ENCODE measurements at places on chromosomes 6 and 20.
A peak's percentile ranks its signal among the peaks of the same experiment; 100 is the strongest.

GRCh38 chr6:13668291-13668928 lies 43.2 kb downstream of the RANBP9 start:
- DNase-seq, result no peak

- no peak for DNase-seq
These were observed 5.4 kb downstream of the CTNNBL1 start for GRCh38 chr20:37699202-37699601.

- DNase-seq, result no peak
These were observed 182.7 kb upstream of the CCN2 start for GRCh38 chr6:132133736-132134445.

DNA sequence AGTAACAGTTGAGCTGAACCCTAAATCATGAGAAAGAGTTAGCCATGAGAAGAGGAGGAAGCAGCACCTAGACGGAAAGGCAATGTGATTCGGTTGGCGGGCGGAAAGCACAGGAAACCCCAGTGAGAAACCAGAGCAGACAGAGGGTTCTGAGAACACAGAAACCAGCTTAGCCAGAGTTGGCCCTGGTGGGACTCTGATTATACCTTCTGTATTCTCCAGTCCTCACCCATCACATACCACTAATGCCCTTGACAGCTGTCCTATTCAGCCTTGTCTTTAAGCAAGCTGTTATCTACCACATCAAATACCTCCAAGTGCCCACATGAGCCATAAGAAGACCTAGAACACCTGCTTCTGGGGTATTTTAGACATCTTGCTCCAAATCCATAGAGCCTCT lies 58.9 kb upstream of the LRRC1 start:
- DNase-seq, result peak; percentile 88

DNA sequence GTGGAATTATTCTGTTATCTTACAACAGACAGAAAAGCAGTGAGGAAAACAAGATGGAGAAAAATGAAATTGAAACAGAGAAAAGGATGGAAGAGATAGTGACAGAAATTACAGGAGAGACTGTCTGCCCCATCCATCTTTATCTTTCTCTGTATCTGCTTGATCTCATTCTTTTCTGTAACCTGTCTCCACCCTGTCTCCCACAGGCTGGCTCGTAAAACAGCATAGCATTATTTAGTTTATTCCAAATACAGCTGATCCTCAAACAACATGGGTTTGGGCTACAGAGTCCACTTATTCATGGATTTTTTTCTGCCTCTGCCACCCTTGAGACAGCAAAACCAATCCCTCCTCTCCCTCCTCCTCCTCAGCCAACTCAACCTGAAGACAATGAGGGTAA lies 482.3 kb upstream of the JARID2 start:
- no peak for DNase-seq

DNA sequence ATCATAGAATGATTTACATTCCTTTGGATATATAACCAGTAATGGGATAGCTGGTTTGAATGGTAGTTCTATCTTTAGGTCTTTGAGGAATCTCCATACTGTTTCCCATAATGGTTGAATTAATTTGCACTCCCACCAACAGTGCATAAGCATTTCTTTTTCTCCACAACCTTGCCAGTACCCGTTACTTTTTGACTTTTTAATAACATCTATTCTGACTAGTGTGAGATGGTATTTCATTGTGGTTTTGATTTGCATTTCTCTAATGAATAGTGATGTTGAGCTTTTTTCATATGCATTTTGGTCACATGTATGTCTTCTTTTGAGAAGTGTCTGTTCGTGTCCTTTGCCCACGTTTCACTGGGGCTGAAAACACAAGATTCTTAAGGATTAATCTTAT lies 107.3 kb downstream of the TINAG start:
- no peak for DNase-seq

GRCh38 chr20:17419479-17420041 lies 111.6 kb downstream of the BFSP1 start:
- no peak for DNase-seq

- no peak for DNase-seq
These were observed 25.0 kb downstream of the AKAP7 start for GRCh38 chr6:131160254-131160758.

- DNase-seq, result no peak
These were observed 271.0 kb downstream of the PTPRK start for GRCh38 chr6:128249429-128249828.

DNA sequence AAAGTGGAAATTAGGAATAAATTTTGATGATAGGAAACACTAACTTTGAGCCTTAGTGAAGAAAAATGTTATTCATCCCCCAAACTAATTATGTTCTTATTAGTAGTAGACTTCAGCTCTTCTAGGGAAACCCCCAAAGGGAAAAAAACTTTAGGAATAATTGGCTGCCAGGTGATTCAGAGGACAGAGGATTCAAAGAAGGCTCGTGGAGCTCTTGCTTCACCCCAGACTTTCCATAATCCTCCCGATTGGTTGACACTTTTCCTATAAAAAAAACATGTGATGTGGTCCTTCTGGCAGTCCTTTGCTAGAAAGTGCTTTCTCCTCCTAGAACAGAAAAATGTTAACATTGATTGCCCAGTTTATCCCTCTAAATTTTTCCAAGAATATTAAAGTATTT lies 5.6 kb upstream of the CCDC170 start:
- DNase-seq, result no peak

DNA sequence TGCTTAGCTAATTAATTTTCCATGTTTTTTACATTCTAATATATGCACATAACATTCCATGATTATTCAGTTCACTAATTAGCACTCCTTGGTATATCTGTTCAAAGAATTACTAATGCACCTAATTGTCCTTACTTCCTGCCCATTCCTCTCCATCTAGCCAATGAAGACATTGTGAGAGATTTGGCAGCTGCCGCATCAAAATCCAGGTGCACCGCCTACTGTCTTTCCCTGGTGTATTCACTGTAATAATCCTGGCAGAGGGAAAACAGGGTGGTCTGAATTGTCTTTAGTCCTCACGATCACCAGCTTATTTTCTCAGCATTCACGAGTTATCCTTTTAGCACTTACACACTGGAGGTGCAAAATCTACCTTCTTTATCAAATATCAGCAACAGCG lies 61.0 kb upstream of the SCGN start:
- peak; percentile 21 for DNase-seq

DNA sequence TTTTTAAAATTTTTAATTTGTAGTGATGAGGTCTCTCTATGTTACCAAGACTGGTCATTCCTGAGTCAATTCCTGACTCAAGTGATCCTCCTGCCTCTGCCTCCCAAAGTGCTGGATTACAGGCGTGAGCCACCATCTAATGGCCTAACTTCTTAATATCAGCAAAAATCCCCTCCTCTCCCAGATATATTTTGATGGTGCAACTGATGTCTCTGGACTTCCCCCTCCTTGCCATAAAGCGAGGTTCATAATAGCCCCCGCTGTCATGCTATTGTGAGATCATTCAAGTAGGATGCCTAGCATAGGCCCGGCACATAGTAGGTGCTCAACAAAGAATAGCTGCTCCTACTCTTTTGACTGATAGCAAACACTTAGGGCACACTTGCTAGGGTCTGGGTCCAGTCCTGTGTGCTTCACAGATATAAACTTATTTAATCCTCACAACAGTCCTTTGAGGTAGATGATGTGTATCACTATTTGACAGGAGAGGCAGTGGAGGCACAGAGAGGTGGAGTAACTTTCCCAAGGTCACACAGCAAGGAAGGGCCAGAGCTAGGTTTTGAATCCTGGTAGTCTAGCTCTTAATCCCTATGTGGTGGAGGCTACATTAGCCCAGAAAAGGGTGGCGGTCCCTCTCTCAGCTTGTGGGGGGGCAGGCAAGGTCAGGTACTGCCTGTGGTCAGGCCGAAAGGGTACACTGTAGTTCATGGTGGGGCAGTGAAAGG lies 14.6 kb downstream of the SRC start:
- no peak for DNase-seq

GRCh38 chr6:15017261-15017660 lies 228.6 kb upstream of the JARID2 start:
- no peak for DNase-seq

DNA sequence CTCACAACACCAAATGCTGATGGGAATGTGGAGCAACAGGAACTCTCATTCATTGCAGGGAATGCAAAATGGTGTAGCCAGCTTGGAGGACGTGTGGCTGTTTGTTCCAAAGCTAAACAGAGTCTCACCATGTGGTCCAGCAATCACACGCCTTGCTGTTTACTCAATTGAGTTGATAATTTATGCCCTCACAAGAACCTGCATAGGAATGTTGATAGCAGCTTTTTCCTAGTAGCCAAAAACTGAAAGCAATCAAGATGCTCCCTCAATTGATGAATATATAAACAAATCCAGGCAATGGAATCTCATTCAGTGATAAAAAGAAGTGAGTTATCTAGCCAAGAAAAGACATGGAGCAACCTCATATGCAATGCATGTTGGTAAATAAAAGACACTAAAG lies 15.6 kb upstream of the VSX1 start:
- no peak for DNase-seq

DNA sequence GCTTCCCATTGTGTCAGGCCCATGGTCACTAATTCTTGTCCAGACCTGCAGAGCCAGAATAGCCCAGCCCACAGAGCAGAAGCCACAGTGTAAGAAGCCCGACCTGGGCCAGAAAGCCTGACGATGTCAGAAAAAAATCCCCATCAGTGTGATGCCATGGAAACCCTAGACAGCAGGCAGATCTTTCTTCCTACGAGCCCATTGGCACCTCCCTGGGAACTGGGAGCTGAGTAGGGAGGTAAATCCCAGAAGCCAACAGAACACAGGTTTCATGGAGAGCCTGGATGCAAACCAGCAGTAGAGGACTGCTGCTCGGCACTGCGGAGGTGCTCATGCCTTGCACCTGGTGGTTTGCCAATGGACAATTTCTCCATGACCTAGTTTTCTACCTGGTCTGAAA lies 82.2 kb upstream of the SLC22A16 start:
- no peak for DNase-seq

DNA sequence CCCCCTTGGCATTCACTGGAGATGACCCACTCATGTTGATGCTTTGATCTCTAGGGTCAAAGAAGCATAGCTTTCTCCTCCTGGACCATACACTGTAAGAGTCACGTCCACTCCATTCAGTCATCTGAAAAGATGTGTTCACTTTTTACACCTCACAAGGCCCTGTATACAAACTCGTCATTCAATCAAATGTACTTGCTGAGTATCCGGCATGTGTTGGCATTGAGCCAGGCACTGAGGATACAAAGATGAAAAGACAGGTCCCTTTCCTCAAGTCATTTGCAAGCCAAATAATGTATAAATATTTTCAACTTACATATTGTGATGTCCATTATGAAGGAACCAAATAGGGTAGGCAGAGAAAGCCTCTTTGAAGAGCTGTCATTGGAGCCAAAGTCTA lies 32.6 kb upstream of the CSNK2A1 start:
- DNase-seq, result no peak

DNA sequence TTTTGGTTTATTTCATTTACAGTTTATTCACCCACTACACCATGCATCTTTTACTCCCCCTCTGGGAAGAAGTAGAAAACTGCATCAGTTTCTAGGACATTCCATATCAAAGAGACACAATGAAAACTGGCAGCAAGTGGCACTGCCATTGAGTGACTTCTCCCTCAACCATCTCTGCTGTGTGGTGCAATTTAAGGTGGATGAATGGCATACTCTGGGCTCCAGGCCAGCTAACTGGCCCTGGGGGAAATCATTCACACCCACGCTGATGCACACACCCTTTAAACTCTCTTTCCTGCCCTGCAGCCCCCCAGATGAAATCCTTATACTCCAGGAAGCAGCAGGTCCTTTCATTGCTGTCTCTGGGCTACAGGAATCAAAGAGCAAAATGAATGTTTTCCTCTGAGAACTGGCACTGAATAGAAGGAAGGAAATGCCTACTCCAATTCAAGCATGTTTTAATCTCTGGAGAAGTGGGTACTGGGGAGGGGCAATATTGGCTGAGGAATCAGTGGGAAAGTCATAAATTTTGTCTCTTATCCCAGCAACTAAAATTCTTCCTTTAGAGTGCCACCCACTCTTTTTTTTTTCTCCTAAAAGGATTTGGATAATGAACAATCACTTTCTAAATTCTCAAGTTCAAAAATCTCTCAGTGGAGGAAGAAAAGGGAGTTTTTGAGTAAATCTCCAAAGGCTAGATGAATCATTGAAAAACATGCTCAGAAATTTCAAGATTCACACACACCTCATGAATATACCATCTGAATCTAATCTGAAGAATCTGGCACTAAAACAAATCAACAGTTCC lies 16.9 kb upstream of the RFPL4B start:
- no peak for DNase-seq

- DNase-seq, result no peak
These were observed 1.8 kb downstream of the TUBB1 start for GRCh38 chr20:59020938-59021551.

GRCh38 chr6:167295495-167296292 lies 4.6 kb downstream of the UNC93A start:
- DNase-seq, result no peak

- no peak for DNase-seq
These were observed 50.2 kb downstream of the INSM1 start for GRCh38 chr20:20417876-20418676.

DNA sequence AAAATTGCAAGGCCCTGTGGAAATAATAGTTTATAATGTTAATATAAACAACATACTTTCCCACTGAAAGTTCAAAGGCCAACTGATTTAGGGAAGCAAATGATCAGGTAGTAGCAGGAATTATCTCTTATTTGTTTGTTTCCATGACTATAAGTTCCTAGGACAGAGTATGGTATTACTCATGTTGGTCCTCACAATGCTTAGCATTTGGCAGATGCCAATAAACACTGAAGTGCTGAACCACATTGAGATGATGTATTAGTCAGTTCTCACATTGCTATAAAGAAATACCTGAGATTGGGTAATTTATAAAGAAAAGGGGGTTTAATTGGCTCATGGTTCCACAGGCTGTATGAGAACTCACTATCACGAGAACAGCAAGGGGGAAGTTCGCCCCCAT lies 129.6 kb upstream of the NUP153 start:
- DNase-seq, result no peak

DNA sequence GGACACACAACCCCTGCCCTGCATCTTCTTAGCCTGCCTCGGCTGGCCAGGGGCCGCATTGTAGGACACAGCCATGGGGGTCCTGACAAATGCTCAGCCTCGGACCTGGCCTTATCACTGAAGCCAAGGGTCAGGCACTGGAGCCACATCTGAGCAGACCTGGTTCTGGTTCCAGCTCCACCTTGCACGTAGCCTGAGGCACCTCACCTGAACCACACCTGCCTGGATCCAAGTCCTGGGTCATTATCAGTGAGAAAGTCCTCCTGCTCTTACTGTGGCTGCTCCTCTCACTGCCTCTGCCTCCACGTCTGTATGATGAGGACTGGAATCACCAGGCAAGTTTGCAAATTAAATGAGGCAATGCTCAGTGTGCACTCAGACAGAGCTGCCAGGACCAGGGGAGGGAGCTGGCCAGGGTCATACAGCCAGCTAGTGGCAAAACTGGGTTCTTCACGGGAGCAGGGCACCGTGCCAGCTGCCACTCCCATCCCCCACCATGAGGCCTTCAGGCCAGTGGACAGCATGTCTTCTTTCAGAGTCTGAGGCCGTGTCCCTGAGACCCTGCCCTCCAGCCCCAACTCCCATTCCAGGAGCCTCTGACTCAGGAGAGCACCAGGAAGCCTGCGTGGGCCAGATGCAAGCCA lies 40.2 kb downstream of the MRPL14 start:
- no peak for DNase-seq

All from esophagus muscularis mucosa (tissue), 4 donors.